ENCODE measurements at places on chromosomes 3 and 15. TPM values are rescaled to one million over a fixed set of nuclear protein-coding genes. Genes with fewer than 3 reads are reported as not detected.

Gene GOLGA8J
- 0.07 TPM for total RNA-seq

Gene PCOLCE2
- 3.7 TPM for total RNA-seq

Gene AGTR1
- not detected for total RNA-seq

Gene WWTR1
- 23.6 TPM for total RNA-seq

Gene SMCO1
- not detected for total RNA-seq

Gene CHCHD4
- total RNA-seq, result 23.3 TPM

Gene CCR9
- not detected for total RNA-seq

Gene MINAR1
- total RNA-seq, result 0.25 TPM

Gene PRR20G
- total RNA-seq, result not detected

Gene P2RY14
- not detected for total RNA-seq

Gene SKOR1
- not detected for total RNA-seq

Gene CFAP100
- total RNA-seq, result not detected

Gene PLSCR2
- not detected for total RNA-seq

Gene A4GNT
- total RNA-seq, result not detected

Gene AGBL1
- not detected for total RNA-seq

Gene CHRNA3
- not detected for total RNA-seq

Gene MAPKBP1
- total RNA-seq, result 61.7 TPM

Gene NCKIPSD
- total RNA-seq, result 20.9 TPM

Gene PDIA5
- 27.2 TPM for total RNA-seq

Gene EPHA3
- 0.04 TPM for total RNA-seq

Gene TIMP4
- 0.14 TPM for total RNA-seq

Gene GP5
- total RNA-seq, result not detected

Gene ZDHHC19
- not detected for total RNA-seq

Gene METTL6
- 18.1 TPM for total RNA-seq

Gene FLNB
- total RNA-seq, result 399 TPM

Gene MESP2
- 0.88 TPM for total RNA-seq

Gene HRG
- total RNA-seq, result not detected

Gene GAP43
- total RNA-seq, result not detected

Gene CPN2
- not detected for total RNA-seq

Gene TGM4
- 1.3 TPM for total RNA-seq

Gene SHC4
- 0.78 TPM for total RNA-seq

Gene CPEB1
- total RNA-seq, result not detected

Gene TOPBP1
- 42.5 TPM for total RNA-seq

Measured in foreskin keratinocyte (primary cell).